Kidney capillary endothelial cell (primary cell): ENCODE measurements at places on chromosomes 3 and 15.

GRCh38 chr3:167913219-167913835 is 177.8 kb downstream of the SERPINI1 start:
- DNase-seq: no peak

DNA sequence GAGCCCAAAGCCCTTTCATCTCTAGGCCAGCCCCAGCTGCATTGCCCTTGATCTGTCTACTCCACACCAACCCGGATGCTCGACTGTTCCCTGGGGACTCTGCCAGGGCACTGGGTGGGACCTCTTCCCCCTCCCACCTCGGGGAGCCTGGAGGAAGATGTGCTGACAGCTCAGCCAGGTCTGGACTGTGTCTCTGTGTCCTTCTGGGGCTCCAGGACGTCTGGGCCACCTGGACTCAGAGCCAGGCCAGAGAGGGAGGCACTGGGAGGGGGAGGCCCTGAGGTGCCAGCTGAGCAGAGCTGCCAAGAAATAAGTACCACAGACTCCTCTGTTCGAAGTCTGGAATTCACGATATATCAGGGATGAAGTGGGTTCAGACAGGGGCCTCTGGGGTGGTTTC is 5.8 kb upstream of the HCN4 start:
- DNase-seq: no peak

- DNase-seq: no peak
Observed at GRCh38 chr15:98667521-98668179, 19.3 kb downstream of the IGF1R start.

- no peak for DNase-seq
Observed at GRCh38 chr15:36066757-36067156, 512.7 kb upstream of the CDIN1 start.

GRCh38 chr3:111781561-111782446 is 77.3 kb upstream of the PHLDB2 start:
- DNase-seq: no peak

GRCh38 chr3:172515130-172515918 is 7.9 kb downstream of the TNFSF10 start:
- no peak for DNase-seq

GRCh38 chr3:157103280-157103679 is 56.7 kb downstream of the CCNL1 start:
- no peak for DNase-seq
